ENCODE measurements at places on chromosomes 1 and 21.

GRCh38 chr1:147800804-147801203, 40.4 kb upstream of the GJA5 start:
- no peak for DNase-seq

DNA sequence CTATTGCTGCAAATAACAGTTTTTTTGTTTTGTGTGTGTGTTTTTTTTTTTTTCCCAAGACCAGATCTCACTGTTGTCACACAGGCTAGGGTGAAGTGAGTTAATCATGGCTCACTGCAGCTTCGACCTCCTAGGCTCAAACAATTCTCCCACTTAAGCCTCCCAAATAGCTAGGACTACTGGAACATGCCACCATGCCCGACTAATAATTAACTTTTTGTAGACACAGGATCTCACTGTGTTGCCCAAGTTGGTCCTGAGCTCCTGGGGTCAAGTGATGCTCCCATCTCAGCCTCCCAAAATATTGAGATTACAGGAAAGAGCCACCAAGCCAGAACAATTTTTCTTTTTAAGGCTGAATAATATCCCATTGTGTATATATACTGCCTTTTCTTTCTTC, 34.9 kb downstream of the DRAM2 start:
- DNase-seq = no peak

DNA sequence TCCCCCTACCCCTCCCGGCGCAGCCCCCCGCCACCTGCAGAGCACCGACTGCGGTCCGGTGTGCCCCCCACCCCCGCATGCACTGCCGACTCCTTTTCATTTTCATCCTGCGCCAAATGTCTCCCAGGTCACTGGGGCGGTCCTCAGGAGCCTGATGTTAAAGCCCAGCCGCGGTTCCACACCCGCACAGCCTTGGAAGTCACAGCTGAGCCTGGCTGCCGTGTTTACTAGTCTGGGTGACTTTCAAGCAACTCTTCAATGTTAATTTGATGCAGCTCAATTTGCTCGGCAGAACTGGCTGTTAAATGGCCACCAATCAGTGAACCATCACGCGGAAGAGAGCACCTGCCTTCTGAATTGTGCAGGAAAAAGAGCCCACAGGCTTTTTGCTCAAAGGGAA, 27.2 kb downstream of the THAP3 start:
- no peak for DNase-seq

GRCh38 chr1:22398656-22399420, 52.8 kb upstream of the ZBTB40 start:
- DNase-seq = no peak

DNA sequence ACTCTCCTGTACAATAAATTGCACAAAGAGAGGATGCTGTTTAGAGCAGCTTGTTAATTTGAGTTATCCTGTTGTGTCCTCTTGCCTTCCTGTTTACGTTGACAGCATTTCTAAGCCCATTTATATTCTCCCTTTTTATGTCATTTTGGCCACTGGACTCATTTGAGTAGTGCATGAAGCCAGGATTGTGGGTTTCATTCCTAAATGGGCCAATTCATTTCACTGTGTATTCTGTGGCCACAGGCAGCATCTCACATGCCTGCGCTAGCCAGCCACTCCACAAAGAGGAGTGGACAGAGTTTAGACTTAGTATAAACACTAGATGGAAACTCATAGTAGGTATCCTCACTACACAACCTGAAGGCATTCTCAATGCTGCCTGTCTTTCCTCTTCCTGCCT, 73.4 kb downstream of the DTL start:
- no peak for DNase-seq

- no peak for DNase-seq
These were observed 609 bp upstream of the ATF3 start for GRCh38 chr1:212607913-212608391.

DNA sequence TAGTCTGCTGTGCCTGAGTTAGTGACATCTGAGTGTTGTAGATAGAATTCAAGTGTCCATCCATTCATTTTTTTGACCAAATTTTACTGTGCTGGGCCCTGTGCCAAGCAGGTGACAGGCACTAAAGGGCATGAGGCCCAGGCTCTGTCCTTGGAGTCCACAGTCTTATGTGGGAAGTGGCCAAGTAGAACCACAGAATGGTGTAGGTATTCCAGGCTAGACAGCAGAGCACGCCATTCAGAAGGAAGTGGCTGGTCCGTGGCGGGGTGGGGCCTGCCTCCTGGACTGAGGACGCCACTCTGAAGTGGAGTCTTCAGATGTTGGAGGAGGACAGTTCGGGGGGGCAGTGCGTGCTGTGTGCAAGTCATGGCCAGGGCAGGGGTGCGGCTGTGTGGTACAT, 68.9 kb upstream of the ACTL8 start:
- no peak for DNase-seq

DNA sequence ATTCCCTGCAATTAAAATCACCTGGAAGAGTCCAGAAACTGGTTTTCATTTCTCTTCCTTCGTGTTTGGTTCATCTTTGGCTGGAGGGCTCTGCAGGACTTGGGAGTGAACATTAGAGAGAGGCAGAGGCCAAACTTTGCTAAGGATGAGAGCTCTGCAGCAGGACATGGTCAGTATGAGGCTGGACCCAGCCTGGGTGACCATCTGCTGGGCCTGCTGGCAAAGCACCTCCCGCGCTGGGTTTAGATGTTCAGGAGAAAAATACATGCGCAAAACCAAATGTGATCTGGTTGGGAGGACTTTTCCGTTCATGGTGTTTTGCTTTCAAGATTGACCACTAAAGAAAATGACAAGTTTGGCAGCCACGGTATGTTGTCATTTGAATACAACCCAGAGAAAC, 15.9 kb downstream of the KAZN start:
- no peak for DNase-seq

DNA sequence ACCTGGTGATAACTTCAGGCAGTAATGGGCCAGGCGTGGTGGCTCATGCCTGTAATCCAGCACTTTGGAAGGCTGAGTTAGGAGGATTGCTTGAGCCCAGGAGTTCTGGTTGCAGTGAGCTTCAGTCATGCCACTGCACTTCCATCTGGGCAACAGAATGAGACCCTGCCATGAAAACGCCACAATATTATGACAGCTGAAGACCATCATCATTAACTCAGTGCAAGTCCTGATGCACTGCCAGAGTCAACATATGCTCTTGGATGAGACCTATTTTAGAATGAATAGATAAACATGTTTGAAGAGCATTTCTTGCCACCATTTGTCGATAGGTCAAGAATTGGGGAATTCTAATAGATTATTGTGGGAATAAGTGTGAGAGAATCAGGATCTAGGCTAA, 26.4 kb downstream of the HENMT1 start:
- no peak for DNase-seq
